ENCODE measurements at places on chromosomes 5 and 9. TPM values are rescaled to one million over a fixed set of nuclear protein-coding genes. Genes with fewer than 3 reads are reported as not detected.
A peak's percentile ranks its signal among the peaks of the same experiment; 100 is the strongest.

The PCDHGA7 gene
- total RNA-seq, result 0.23 TPM

The MAN1B1 gene
- 87.7 TPM for total RNA-seq

The CDX1 gene
- total RNA-seq, result not detected

The RAB3C gene
- total RNA-seq, result not detected

The IFNB1 gene
- total RNA-seq, result not detected

The ARSK gene
- 6.1 TPM for total RNA-seq

The CKMT2 gene
- total RNA-seq, result 0.58 TPM

The GPR21 gene
- total RNA-seq, result 0.64 TPM

The CDH9 gene
- total RNA-seq, result not detected

The PCDHA12 gene
- not detected for total RNA-seq

The LPAR1 gene
- total RNA-seq, result 0.26 TPM

The PCDHGA4 gene
- 0.18 TPM for total RNA-seq

- peak; percentile 31 for DNase-seq
Observed at GRCh38 chr9:93183663-93184431, at the start of gene WNK2. Gene WNK2 (plus strand): TSS chr9:93184139. CDS start chr9:93184930, 791 bp downstream.

DNA sequence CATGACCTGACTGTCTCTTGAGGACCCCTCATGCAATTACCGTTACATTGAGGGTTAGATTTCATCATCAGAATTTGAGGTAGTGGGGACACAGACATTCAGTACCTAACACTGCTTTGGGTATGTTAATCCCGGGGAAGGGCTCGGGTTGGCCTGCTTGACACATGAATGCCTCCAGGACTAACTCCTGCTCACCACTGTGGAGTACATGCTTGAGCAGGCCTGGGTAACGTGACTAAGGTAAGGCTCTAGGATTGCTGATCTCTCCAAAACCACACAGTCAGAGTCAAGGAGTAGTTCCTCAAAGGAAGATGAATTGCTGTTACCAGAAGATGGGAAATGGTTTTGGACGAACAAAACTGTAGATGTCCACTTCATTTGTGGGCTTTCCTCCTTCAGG, 376.3 kb upstream of the ZNF462 start:
- no peak for DNase-seq

GRCh38 chr5:150339165-150339564, 18.3 kb upstream of the TCOF1 start:
- no peak for DNase-seq

DNA sequence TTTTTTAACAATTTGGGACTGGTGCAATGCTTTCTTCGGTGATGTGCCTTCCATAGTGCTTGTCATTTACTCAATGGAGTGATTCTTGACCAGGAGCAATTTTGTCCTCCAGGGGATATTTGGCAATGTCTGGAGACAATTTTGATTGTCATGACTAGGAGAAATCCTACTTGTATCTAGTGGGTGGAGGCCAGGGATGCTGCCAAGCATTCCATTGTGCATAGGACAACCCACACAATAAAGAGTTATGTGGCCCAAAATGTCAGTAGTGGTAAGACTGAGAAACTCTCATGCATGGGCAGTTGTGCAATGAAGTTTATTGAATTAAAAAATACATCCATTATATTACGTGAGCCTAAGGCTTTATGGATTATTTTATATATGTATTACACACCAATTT, 70.5 kb downstream of the FOCAD start:
- DNase-seq, result no peak

DNA sequence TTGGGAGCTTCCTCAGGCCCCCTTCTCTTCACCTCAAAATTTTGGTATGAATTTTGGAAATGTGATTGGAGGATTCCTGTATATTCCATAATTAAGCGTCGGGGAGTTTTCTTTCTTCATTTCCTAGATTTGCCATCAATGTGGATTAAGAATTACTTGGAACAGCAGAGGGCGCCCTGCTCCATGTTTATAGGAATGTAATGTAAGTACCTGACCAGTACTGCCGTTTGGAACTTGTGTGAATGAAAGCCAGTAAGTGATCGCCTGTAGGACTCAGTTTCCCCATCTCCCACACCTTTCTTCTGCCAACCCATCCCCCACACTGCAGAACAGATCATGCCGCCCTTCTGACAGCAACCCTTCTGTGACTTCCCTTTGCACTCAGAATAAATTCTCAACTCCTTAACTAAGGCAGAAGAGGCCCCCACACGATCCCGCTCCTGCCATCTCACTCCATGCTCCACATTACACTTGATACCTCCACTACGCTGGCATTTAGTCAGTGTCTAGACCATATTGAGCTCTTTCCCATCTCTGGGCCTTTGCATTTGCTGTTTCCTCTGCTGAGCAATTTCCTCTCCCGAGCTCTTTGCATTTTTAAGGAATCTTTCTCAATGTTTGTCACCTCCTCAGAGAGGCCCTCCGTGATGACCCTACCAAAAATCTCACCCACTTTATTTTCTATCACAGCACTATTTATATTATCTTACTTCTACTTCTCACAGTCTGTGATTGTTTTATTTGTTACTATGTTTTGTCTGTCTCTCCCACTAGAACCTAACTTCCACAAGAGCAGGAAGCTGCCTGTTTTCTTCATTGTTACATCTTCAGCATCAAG, 79.5 kb upstream of the HTR4 start:
- peak; percentile 47 for DNase-seq

DNA sequence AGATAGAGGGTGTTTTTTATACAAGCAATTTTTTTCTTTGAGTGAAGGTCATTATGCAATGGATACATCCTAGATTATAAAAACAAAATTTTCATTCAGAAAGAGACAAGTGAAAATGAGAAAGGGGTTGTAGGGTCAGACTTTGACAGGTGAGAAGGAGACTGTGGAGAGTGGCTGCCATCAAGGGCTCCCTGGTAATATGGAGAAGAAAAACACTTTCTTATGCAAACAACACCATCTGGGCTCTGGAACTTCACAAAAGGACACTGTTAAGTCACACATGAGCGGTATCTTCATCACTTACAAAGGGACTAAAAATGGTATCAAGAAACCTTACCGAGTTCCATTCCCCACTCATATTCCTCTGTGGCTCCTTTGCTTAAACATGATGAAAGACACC, 23.5 kb downstream of the C7 start:
- DNase-seq, result no peak

DNA sequence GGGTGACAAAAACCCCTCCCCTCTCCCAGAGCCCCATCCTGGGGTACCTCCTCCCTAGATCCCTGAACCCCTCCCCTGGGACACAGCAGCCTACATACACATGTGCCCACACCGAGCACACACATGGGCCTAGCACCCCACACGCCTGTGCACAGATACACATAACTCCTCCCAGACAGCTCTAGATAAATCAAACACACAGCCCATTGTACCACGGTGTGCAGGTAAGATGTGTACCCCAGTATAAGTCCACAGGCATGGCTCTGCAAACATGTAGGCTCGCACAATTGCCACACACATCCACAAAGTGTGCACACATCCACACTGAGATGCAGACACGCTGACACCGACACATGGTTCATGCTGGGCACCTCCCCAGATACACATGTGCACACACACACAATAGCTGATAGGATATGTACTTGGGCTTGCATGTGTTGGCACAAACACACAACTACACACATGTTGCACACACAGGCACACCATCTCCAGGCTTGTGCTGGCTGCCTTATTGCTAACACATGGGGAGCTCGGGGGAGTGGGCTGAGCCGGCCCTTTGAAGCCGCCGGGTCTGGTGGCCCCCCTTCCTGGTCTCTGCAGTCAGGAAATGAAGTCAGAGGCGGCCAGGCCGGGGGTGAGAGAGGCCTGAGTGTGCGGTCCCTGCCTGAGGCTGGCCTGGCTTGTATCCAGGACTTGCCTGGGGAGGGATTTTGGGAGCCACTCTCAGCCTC, 30.2 kb downstream of the GOLGA2 start:
- DNase-seq, result no peak

- no peak for DNase-seq
Observed at GRCh38 chr5:170740551-170741205, 42.8 kb upstream of the GABRP start.

- DNase-seq, result no peak
Observed at GRCh38 chr5:14257995-14258403, 114.9 kb downstream of the TRIO start.

DNA sequence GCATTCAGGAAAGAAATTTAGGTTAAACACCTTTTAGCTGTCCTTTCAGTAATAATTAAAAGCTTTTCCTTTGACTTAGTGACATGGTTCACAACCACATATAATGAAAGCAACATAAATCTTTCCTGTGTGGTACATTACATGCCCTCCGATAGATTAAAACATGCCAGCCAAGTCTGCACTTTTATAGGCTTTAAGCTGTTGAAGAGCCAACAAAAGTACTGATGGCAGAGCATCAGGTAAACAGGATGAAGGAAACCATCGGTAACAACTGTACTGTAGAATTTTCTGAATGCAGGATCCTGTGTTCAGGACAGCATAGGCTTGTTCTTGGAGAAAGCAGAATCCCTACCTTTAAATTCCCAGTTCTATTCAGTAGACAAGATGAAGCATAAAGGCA, 226.6 kb downstream of the MLLT3 start:
- DNase-seq, result no peak

GRCh38 chr5:107028938-107029337, 641.8 kb downstream of the EFNA5 start:
- no peak for DNase-seq

GRCh38 chr5:125370461-125371205, 624.2 kb upstream of the ZNF608 start:
- no peak for DNase-seq

- DNase-seq, result no peak
Observed at GRCh38 chr5:150159741-150160179, 4.1 kb upstream of the PDGFRB start.

Data from T-cell (primary cell).